SW 1271 (cell line): ENCODE measurements at places on chromosomes 2 and 18.

DNA sequence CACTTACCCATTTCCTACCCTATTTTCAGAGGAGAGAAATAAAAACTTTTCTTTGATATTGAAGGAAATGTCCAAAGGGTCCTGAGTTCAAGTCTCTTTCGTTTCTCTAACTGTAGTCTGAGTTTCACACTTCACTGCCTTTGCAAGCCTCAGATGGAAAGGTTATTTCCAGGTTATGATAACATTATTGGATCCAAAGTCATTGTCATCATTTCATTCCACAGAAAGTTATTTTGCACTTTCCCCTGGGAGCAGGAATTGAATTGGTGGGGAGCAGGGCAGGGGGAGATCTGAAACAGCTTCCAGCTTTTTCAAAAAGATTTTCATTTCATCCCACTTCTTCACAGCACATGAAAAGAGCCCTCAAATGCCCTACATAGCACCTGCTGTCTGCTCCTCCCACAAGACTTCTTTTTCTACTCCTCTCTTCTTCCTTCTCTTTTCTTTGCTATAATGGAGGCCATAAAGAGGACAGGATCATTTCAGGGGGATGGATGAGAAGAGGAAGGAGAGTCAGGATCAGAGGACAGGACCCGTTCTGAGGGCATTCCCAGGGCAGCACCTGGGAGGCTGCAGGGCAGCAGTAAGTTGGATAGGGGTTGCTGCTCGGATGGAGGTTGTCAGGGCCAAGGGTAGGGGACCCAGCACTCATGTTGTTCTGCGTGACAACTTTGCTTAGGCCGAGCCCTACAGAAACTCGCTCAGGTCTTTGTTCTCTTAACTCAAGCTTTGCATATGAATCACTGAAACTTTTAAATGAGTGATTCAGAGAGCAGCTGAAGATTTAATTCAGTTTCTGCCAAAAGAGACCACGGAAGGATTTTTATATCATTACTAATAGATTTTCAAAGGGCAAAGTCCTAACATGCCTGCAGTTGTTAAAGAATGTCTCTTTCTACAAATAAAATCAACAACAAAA, 11.4 kb upstream of the GALNT5 start:
- DNase-seq, result no peak

GRCh38 chr2:9074930-9075329, 71.4 kb upstream of the MBOAT2 start:
- no peak for DNase-seq

DNA sequence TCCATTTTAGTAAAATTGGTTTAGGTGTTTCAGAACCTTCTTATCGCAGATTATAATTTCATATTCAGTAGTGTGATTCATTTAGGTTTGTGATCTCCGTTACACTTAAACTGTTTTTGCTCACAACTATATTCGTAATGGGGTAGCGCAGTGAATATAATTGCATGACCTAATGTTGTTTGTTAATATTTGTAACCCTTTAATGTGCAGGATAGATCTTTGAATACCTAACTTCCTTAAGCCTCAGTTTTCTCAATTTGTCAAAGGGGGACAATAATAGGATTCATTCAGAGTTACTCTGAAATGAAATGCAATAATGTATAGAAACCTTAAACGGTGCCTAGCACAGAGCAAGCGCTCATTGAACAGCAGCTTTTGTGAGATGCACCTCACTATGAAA, 558 bp upstream of the ZDBF2 start:
- DNase-seq, result no peak

DNA sequence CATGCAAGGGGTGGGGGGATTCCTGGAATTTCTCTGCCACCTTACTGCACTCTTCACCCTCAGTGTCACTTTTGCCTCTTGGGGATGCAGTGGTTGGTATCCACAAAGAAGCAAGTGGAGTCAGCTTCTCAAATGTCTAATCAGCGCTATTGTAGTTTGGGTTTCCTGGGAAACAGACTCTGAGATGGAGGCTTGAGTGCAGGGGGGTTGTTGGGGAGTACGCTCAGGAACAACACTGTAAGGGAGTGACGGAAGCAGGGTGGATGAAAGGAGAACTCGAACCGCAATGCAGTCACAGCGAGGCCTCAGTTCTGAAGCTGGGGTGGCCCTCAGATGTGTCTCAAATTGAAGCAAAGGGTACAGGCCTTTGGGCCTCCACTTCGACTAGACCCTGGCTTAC, 73.6 kb upstream of the EPC2 start:
- no peak for DNase-seq

GRCh38 chr2:64919261-64919660, 69.9 kb upstream of the SLC1A4 start:
- no peak for DNase-seq
